Effector CD8-positive, alpha-beta T cell (primary cell): ENCODE measurements at places on chromosomes 4 and X.

DNA sequence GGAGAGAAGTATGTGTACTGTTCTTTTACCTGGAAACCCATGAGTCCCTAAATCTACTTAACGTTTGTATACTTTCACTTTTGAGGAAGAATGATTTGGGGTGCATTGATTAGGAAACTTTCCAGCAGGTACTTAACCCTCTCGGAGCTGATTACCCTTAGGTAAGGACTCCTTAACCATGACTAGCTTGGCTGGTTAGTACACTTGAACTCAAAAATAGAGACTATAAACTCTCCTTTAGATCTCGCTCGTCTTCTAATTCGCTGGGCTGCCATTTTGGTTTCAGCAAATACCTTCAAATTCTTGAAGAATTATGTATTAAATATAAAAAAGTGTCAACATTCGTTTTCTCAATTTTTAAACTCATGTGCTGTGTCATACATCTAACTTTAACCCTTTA lies 2.0 kb downstream of the USP9X start:
- DNase-seq: no peak

DNA sequence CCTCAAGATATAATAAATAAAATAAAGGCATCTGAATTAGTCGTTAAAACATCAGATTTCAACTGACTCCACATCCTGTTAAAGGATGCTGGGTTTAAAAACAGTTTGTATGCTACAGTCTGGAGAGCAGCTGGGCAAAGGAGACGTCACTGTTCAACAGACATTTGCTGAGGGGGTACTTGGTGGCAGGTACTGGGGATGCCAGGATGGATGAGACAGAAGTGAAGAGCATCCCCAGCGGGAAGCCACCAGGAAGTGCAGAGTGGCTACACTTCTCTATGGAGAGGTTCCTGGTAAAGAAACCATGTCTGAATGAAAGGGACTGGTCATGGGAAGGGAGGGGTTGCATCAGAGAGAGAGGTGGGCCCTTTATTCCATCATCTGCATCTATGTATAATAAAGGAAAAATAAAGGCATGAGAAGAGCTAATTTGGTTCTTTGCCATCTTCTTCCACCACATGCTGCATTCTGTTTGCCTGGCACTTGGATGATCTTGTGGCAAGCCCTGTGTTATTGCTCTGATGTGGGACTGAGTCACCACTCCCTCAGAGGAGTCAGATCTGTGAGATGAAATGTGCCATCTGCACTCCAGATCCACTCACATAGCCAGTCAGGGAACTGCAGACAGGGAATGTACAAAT lies 145.0 kb downstream of the SOWAHB start:
- no peak for DNase-seq

DNA sequence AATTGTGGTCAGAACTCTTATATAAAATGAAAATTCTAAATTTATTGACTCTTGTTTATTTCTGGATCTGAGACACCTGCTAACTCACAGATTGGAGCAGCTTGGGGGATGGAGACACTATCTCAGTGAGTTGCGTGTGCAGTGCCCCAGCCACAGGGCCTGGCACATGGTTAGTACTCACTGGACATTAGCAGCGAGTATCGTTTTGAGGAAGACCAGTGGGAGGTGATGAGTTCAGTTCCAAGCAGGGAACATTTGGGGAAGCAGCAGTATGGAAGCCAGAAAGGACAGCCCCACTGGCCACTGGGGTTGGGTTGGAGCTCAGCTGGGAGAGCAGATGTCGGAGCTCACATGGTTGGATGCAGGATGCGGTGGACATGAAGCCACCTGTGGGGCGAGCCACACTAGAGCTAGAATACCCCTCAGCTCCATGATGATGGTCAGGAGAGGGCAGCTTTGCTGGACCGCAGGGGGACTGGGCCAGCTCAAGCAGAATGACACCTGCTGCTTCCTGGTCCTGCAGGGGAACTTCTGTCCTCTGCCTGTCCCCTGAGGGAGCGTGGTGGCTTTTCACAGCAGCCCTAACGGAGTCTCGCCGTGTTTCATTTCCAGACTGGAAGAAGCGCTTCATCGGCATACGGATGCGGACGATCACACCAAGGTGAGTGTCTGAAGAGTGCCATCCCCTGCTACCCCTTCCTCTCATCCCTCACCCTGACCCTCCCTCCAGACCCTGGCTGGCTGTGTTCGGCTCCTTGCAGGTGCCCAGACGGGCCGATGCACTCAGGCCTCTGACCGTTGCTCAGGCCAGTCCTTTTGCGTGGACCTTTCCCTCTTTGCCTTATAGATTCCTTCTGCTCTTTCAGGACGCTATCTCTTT lies 32.5 kb downstream of the HTRA3 start:
- DNase-seq: no peak

- no peak for DNase-seq
Observed at GRCh38 chrX:122868631-122869030, 315.4 kb upstream of the GRIA3 start.

DNA sequence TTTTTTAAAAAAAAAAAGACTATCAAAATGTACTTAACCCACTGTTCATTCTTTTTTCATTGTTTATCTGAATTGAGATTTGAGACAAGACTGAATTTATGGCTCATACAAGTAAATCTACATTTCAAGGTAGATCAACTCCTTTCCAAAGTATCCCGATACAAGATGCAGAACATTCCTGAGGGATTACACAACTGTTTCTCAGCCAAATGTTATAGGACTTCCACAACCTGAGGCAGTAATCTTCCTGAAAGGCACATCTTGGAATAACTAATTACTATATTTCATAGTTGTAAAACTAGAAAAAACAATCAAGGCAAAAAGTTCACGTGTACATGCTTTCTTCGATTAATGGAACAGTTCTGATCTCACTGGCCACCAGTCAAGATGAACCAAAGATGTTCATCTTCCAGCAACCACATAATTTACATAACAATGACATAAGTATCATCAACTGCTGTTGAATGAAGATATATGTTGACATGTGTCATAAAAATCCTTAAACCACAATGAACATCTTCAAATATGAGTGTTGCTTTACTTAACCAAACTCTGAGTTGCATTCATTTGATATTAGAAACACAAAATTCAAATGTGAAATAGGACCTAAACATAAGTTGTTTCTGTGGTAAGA lies 225.2 kb upstream of the DKK2 start:
- no peak for DNase-seq

DNA sequence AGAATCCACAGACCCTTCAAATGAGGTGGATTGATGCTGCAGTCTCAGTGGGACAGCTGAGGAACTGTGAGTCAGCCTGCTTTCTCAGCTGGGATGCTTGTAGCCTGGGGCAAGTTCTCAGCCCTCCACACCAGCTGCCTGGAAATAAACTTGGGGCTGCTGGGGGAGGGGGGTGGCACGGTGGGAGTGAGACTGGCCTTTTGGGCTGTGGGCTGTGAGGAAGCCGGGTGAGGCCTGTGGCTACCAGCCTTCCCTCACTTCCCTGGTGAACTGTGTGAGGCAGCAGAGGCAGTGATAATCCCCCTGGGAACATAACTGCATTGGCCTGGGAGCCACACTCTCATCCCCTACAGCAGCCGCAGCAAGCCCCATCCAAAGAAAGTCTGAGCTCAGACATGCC lies 114.5 kb upstream of the GUCY1A1 start:
- DNase-seq: no peak

DNA sequence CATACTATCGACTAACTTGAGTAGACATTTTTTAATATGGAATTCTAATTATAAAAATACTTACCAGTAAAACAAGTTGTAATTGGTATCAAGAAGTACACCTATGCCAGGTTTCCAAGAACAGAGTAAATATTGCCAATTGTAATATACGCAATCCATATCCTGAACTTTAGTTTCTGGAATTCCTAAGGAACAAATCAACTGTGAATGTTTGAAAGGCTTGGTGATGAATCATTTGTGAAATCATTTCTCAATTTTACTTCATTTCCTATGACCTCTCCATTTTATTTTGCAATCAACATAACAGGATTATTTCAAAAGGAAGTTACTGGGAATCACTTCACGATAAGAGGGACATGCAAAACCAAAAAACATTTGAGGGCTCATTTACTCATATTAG lies 3.7 kb downstream of the IL13RA2 start:
- DNase-seq: no peak

- DNase-seq: no peak
Observed at GRCh38 chrX:41352329-41352838, 18.4 kb downstream of the DDX3X start.

DNA sequence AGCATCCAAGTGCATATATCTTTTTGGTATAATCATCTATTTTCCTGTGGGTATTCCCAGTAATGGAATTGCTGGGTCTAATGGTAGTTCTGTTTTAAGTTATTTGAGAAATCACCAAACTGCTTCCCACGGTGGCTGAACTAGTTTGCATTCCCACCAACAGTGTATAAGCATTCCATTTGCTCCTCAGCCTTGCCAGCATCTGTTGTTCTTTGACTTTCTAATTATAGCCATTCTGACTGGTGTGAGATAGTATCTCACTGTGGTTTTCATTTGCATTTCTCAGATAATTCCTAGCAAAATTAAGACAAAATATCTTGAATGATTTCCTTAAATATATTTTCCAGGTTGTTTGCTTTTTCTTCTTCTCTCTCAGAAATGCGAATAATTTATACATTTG lies 341.1 kb downstream of the GBA3 start:
- DNase-seq: no peak

DNA sequence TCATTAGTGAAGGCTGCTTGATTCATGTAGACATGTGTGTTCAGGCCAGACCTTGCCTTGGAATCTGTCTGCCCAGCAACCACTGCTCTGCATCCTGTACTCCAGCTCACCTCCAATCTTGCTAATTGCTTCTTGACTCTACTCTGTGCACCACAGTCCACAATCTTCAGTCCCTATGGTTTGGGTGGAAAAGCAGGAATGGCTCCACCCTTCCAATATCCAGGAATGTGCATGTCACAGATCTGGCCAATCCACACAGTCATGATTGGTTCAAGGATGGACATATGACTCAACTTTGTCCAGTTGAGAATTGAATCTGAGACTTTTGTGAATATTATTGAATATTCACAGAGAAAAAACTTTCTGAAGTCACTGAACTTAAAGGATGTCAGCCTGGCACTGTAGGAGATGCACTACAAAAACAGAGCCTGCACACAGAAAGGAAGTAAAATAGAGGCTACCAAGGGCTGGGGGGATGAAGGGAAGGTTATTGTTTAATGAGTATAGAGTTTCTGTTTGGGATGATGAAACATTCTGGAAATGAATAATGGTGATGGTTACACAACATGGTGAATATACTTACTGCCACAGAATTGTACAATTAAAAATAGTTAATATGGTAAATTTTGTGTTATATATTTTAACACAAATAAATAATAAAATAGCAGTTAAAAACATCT lies 161.3 kb upstream of the USP38 start:
- no peak for DNase-seq

- no peak for DNase-seq
Observed at GRCh38 chr4:112279025-112279881, 6.5 kb downstream of the TIFA start.

DNA sequence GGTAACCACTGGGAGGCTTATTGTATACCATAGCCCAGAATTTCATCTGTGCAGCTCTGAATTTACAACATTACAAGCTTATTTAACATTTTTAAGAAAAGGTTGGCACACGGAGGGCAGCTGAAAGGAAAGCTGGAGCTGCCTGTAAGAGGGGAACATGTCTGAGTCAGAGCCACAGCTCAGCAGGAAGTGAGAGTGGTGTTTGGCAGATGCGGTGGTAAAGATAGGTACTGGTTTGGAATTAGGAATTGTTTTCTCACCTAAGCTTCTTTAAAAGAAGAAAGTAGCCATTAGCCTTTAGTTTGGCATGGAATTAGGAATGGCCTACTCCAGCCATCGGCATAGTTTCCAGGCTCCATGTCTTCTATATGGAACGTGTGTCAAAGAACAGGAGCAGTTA lies 172.5 kb upstream of the ANXA3 start:
- no peak for DNase-seq

DNA sequence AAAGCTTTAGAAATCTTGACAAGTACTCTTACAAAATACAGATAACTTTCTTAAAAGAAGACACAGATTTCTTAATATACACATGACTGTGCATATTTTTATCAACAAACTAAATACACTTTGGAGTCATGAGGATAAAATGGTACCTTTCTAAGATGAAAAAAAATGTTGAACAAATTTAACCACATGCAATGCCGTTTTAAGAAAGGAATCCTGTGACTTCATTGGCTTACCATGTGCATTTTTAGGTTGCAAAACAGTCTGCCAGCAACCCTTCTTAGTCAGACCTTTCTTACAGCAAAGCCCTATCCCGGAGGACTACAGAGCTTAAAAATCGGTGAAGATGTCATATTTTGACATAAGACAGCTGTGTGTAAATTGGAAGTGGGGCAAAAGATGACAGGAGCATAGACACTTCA lies 51.7 kb downstream of the GASK1B start:
- no peak for DNase-seq

GRCh38 chr4:7843831-7844593 lies 95.6 kb downstream of the AFAP1 start:
- peak; percentile 40 for DNase-seq

DNA sequence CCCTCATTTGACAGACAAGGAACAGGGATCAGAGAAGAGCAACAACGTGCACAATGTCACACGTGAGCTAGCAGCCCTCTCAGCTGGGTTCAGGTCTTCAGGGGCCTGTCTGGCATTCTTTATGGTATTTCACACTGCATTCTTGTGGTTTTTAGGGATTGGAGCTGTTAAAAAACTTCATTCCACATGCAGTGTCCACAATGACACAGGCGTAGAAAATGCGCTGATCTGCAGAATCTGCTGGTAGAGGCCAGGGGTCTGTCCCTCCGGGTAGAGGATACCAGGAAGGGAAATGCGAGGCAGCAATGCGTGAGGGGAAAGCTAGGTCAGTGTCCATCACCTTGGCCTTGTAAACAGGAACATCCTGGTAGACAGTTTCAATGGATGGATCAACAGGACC lies 36.6 kb downstream of the MAP7D3 start:
- DNase-seq: no peak

DNA sequence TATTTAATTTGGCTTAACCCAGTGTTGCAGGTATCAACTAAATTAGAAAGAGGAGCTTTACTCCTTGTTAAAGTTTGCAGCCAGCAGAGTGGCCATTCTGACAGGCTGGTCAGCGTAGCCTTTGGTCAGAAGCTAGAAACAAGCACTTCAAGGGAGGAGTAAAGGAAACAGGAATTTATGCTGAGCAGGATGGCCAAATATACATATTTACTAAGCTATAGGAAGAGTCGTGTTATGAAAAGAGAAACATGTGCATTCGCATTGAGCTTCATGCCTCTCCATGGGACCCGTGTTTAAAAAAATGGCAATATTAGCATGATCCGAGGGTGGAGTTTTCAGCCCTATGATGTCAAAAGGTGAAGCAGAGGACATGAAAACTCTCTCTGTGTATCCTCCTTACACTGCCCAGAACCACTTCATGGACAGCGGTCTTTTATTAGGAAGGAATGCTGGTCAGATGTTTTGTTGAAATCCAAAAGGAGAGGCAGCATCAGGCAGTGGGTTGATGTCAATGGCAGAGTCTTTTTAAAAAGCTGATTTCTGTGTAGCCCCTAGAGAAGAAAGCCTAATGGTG lies 71.8 kb upstream of the MAPK10 start:
- DNase-seq: no peak

- DNase-seq: no peak
Observed at GRCh38 chr4:172985552-172985951, 183.1 kb upstream of the GALNT7 start.

GRCh38 chr4:12562021-12562420 lies 922.1 kb downstream of the RAB28 start:
- DNase-seq: no peak
